RPMI8226 (cell line): ENCODE measurements at places on chromosomes 5 and 9.

GRCh38 chr5:55934720-55935119, 60.0 kb downstream of the IL6ST start:
- DNase-seq, result no peak

GRCh38 chr9:81689343-81690175, at the start of gene TLE1:
TSS of gene TLE1 (minus strand) at chr9:81689547. CDS start at chr9:81688240, 1,307 bp downstream.
- peak; percentile 90 for DNase-seq

- peak; percentile 4 for DNase-seq
These were observed 112.3 kb downstream of the SMARCA2 start for GRCh38 chr9:2127486-2127885.

DNA sequence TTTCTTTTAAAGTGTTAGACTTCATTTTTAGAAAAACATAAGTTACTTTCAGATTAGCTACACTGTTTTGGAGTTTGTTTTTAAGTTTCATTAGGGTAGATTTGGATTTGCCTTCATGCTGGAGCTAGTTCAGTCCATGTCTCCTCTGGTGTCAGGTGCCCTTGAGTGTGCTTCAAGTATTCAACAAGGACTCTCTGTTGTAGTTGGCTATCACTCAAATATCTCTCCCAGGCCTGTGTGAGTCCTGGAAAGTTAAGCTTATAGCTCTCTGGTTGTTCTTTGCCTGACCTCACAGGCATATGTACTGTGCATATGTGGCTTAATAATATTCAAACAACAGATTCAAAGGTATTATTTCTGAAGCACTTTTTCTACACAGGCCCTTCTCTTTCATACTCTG, 45.4 kb downstream of the PTBP3 start:
- DNase-seq, result no peak

GRCh38 chr5:110270-110888, 18.4 kb downstream of the PLEKHG4B start:
- no peak for DNase-seq

- no peak for DNase-seq
These were observed 481.7 kb upstream of the KLF4 start for GRCh38 chr9:107971241-107971640.

DNA sequence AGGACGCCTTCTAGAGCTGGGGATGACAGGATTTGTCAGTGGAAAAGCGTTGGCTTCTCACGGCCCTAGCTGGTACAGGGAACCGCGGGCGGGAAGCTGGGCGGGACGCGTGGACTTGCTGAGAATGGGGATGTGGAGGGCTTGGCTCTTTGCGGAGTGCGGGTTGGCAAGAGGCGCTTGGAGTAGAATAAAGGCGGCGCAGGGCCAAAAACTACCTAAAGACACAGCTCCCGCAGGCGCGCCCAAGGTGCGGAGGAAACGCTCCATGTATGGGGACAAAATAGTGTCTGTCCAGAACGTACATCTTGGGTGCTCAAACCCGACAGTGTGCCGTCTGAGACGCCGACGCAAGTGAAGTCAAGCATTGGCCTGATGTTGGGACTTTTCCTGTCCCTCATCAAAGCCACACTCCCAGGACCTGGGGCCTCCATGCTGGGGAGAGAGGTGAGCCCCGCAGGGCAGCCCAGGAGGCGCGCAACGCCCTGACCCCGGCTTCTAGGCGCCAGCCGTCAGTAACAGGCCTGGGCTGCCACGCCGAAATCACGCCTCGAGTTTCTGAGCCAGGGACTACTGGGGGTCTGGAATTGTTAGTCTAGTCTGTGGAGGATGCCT, 1.6 kb upstream of the NKX2-5 start:
- no peak for DNase-seq

- no peak for DNase-seq
These were observed 38.9 kb downstream of the LPAR1 start for GRCh38 chr9:110999379-110999778.

DNA sequence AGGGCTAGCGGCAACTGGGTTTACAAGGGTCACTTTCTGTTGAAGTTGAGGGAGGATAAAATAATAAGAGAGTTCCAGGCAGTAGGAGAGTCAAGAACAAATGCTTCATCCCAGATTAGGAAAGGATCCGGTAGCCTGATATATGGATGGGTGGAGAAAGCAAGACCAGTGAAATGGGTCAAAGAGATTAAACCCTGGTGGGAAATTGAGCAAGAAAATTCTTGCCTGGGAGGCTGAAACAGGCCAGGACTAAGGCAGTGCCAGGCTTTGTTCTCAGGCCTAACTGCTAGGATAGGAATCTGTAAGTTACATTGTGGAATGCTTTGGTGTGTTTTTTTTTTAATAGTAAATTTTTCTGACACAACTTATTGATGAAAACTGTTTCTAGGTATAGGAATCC, 257.4 kb upstream of the RFX3 start:
- no peak for DNase-seq

- DNase-seq, result no peak
These were observed 37.2 kb downstream of the TEX10 start for GRCh38 chr9:100315561-100315960.

DNA sequence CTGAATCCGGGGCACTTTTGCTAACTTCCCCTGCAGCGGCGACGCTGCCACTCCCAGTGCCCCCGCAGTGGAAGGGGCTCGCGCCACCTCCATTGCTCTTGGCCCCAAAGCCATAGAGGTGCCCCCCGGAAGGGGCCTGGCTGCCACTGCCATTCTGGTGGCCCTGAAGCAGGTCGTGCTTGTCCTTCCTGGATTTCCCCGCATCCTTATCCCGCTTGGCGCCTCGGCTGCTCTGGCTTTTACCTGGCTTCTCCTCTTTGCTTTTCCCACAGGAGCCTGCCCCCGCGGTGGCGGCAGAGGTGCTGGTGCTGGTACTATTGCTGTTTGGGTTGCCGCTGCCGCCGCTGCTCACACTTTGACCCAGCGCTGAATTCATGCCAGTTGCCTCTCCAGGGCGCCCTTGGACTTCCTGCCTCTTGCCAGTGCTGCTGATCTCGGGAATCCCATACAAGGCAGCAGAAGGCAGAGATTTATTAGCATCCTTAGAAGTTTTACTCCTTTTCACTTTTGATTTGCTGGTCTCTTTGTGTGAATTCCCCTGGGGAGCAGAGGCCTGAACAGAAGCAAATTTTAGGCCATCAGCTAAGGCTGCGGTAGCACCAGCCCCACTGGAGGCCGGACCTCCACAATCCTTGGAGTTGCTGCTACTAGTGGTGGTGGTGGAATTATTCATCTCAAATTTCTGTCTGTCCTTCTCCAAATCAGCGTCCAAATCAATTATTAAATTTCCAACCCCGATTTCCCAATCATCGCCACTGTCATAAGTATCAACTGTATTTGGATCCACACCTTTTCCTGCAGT, 2.1 kb downstream of the ZNF608 start:
- no peak for DNase-seq

DNA sequence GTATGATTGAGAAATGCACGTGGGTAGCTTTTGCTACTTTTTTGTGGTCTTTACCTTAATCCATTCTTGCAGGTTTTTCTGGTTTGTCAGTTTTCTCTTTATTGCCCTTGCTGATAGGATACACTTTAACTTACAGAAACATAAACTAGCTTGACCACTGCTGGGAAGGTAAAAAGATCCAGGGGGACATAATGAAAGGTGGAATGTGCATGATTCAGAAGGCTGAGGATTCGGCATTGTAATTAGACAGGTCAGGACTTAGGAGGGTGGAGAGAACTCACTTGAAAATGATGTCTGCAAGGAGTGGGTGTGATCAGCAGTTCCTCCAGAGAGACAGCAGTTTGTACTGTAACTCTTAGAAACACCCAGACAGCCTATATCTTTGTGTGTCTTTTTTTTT, 19.8 kb upstream of the TXNDC8 start:
- DNase-seq, result no peak

DNA sequence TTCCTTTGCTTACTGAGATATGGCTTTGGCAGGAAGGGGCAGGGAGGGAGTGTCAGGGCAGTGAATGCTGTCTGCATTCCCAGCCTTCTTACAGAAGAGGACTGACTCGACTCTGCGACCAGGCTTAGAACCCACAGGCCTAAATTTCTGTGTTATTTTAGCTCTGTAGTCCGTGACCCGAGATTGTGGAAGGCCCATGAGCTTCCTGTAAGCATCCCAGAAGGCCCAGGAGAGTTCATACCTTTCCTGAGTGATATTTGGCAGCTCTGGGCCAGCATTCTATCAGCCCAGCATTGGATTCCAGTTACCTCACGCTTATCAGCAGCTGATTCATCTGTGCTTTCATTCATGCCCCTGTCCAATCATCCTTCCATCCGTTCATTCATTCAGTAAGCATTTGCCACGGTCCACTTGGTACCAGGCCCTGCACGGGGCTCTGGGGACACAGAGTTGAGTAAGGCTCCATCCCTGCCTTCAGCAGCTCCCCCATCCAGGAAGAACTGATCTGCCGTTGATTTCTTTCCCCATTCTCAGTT, 28.2 kb upstream of the RPL26L1 start:
- DNase-seq, result no peak

DNA sequence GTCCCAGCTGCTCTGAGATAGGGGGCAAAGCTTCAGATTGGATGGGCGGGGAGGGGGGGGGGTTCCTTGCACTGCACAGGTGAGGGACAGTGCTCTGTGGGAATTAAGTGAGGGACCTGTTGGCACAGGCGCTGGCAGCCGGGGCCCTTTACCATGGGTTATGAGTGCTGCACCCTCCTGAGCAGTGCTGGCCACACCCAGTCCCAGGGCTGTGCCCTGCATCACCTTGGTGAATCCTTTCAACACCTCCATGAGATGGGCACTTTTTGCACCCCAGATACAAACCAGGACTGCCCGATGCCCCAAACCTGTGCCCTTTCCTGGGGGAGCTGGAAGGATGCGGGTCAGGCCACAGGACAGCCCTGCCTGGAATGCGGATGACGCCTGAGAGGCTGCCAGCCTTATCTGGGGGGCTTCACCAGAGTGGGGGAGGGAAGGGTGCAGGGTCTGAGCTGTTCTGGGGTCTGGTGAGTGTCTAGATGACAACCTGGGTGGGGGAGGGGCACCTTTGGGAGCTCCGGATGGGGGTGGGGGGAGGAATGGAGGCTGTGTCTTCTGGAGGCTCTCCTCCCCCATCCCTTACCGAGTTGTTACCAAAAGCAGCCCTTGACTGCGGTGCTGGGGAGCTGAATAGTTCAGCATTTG, 5.2 kb downstream of the CRB2 start:
- no peak for DNase-seq

DNA sequence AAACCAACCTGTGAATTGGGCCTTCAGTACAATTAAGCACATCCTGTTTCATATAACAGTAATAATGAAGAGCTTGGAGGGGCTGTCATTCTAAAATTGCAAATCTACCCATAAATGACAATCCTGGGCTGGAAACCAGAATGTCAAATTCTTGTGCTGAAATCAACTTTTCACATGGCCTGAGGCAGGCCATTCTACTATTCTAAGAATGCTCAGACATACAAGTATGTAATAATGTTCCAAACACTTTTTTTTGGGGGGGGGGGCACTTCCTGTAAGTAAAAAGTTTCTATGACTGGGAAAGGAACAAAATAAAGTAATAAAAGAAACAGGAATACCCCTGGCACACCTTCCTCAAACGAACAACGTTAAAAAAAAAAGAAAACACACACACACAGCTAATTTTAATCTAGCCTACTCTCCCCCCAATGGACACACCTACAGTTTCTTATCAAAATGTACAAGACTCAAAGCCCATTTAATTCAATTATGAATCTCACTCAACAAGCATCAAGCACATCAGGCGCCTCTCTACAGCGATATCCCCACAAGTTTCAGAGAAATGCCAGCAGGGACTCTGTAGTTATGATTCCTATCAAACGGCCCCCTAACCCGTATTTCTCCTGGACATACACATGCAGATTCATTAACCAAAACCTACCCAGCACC, 1.4 kb downstream of the ETF1 start:
- DNase-seq, result no peak

DNA sequence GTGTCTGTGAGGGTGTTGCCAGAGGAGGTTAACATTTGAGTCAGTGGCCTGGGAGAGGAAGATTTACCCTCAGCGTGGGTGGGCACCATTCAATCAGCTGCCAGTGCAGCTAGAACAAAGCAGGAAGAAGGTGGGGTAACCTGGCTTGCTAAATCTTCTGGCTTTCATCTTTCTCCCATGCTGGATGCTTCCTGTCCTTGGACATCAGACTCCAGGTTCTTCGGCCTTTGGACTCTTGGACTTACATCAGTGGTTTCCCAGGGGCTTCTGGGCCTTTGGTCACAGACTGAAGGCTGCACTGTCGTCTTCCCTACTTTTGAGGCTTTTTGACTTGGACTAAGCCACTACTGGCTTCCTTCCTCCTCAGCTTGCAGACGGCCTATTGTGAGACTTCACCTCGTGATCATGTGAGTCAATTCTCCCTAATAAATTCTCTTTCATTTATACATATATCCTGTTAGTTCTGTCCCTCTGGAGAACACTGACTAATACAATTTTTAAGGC, 38.1 kb downstream of the PBX3 start:
- DNase-seq, result no peak

GRCh38 chr9:32359452-32359851, 25.0 kb upstream of the ACO1 start:
- DNase-seq, result no peak

DNA sequence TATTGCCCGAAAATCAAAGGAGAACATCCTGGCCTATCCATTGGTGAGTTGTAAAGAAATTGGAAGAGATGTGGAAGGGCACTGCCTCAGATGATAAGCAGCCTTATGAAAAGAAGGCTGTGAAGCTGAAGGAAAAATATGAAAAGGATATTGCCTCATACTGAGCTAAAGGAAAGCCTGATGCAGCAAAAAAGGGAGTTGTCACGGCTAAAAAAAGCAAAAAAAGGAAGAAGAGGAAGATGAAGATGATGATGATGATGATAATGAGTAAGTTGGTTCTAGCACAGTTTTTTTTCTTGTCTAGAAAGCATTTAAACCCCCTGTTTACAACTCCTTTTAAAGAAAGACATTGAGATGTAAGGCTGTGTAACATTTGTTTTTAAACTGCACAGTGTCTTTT, 59.8 kb upstream of the ZBED3 start:
- no peak for DNase-seq

DNA sequence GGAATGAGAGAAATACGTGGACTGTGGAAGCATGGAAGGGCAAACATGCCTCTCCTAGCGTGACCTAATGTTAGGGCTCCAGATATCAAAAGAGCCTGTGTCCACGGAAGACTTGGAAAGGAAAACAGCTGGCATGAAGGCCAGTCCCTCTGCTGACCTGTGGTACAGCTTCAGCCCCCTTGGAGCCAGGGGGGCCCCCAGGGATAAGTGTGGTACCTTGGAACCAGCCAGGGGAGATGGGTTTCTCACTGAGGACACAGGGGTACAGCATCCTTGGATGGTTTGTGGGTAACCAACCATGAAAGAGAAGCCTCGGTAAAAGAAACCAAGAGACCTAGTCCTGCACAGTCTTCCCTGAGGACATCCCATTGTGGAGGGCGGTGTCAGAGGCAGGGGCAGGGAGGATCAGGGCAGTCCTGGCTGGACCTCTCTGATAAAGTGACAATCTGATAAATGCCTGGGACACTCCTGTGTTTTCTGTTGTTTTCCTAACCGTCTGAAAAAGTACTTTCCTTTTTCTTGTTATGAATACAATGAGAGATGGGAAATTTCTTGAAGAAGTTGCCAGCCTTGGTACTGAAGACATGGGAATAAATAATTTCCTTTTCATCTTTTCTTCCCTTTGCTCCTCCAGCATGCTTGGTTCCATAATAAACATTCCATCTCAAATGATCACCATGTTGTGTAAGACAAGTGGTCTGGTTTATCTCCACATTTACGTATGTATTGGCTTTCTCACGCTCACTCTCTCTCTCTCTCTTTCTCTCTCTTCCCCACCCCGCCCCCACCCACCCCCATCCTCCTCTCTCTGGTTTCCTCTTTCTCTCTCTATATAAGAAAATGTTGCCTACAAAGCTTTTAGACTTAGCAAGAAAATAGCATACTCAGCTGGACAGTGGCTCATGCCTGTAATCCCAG, 102.1 kb downstream of the SUSD1 start:
- DNase-seq, result no peak

GRCh38 chr9:104448036-104448435, 56.0 kb upstream of the OR13F1 start:
- DNase-seq, result no peak
